Activated naive CD8-positive, alpha-beta T cell treated with anti-CD3 and anti-CD28 coated beads, Interleukin-2, amount 10 ng/mL, durations not matched to agents 7 days and 5 days (primary cell): ENCODE measurements at places on chromosomes 5 and 9. TPM values are rescaled to one million over a fixed set of nuclear protein-coding genes. Genes with fewer than 3 reads are reported as not detected.

DNA sequence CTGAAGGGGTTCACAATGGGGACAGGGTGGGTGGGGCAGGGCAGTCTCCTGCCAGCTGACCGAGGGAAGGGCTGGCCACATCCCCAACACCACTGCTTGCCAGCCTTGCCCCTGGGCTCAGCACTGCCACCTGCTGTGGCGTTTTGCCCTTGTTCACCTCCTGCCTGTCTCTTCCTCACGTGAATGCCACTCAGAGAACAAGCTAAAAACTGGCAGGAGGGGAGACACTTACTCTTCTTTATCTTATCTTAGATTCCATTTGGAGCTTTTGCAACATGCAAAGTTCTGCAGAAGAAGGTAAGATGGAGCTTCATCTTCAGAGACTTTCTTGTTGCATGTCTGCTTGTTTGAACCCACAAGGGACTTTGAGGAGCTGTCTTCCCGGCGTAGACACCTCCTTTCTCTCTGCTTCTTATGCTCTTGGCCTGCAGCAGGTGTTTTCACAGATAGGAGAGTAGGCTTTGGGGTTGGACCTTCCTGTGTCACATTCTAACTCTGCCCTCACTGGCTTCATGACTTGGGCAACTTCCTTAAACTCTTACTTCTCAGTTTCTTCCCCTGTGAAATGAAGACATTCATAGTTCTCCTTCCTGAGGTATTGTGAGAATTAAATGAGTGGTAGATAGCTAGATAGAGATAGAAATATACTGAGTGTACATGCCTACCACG is 4.1 kb downstream of the LRSAM1 start:
- H3K36me3 ChIP-seq = peaks cover 14% of the 10 kb centered on the region
- H3K4me1 ChIP-seq = peaks cover 7% of the 10 kb centered on the region
- no peak overlapping the region for H3K4me3 ChIP-seq
- no peak overlapping the region for H3K27ac ChIP-seq
- DNase-seq = no peak

GRCh38 chr5:163571744-163572143 is 66.3 kb downstream of the MAT2B start:
- no peak overlapping the region for H3K4me3 ChIP-seq
- H3K27ac ChIP-seq = no peak overlapping the region
- no peaks in the 10 kb centered on the region for H3K36me3 ChIP-seq
- peaks cover 25% of the 10 kb centered on the region for H3K27me3 ChIP-seq
- no peaks in the 10 kb centered on the region for H3K4me1 ChIP-seq

SMIM33 gene
- 0.34 TPM for total RNA-seq

INSL4 gene
- not detected for total RNA-seq
